ENCODE measurements at places on chromosomes 5 and 9.

DNA sequence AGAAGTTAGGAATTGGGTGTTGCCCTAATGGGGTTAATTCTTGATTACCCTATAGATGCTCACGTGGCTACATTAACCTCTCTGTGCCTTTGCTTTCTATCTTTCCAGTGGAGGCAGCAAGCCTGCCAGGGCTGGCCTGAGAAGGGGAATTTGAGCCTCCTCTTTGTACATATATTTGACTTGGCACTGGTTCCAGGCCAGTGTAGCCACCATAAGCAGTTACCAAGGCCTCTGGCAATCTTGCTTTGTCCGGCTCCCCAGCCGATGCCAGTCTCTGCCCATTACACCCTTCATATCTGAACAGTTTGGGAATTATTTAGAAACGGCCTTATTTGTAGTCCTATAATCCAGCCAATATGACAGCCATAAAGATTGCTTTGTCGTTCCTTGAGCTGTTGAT is 58.6 kb upstream of the PPARGC1B start:
- no peak for DNase-seq

DNA sequence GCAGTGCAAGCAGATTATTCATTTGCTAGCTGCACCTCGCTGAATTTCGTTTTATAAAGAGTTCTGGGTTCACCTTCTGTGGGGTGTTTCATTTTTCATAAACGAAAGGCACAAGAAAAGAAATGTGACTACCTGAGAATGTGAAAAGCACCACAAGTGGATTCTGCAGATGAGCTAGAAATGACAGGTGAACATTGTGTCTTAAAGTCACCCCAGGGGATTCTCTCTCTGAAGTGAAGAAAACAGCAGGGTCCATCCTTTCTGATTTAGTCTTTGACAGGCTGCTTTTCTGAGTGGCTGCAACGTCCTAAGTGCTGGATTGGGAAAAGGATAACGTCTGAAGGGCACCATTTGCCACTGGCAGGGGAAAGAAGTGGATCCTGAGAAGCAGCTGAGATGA is 469.3 kb downstream of the SPATA31D1 start:
- DNase-seq, result no peak

- no peak for DNase-seq
Observed at GRCh38 chr5:150618588-150619281, 21.7 kb upstream of the SYNPO start.

DNA sequence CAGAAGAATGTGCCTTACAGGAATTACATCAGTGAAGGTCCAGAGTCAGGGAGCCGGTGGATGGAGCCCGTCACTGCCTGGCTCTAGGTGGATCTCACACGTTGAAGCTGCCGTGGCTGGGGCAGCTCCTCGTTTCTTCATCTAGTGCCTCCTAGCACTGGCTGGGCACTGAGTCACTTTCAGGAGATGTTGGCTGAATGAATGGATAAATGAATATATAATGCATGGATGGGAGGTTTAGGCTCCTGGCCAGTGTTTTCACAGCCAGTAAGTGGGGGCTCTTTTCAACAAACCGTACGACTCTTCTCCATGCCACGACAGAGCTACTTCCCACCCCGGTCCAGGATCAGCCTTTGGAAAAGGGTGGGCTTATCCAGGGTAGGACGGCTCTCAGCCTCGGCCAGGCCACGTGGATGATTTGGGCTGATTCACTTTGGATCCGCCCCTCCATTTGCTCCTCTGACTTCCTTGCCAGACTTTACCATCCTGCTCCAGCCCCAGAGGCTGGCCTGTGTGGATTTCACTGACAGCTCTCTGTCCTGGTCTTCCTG is 1.3 kb upstream of the SH3PXD2B start:
- no peak for DNase-seq

DNA sequence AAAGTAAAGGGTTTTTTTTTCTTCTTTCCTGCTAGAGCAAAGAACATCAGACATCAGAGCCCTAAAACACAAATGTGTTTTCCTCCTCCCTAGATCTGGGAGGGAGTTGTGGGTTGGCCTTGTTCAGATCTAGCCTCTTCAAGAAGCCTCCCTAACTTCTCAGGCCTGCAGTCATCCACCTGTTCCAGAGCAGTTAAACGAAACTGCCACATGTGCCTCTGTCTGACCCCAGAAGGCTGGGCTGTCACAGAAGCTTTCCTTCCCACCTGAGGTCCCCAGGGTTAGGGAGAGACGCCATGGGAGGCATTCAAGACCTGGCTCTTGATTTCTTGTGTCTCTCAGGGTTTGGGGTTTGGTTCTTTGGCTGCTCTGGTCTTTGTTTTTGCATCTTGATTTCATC is 87.0 kb downstream of the DAB2IP start:
- DNase-seq, result no peak

DNA sequence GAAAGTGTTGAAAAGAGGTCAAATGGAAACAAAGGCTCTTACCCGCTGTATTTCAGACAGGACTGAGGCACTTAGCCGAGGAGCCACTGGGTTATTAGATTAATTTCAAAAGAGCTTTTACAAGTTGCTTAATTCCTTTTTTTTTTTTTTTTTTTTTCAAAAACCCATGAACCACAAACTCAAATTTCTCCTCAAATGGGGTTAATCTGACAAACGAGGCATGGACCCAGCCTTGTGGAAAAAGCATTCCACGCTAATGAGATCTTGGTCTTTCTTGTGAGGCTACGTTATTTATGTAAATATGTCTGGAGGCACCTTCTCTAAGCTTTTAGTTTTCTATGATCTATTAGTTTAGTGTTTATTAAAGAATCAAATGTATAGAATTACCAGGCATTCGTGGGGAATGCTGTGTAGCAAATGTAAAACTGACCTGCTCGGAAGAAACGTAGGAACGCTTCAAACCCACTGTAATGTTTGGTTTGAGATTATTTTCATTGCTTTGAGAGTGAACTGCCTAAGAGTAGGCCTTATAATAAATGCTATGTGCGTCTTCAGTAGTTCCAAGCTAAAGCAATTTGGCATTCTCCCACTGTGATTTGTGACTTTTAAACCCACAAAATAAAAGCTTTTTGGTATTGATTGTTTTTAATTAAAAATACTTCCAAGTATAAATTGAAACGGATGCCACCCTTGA is 134.7 kb downstream of the CDH6 start:
- no peak for DNase-seq

DNA sequence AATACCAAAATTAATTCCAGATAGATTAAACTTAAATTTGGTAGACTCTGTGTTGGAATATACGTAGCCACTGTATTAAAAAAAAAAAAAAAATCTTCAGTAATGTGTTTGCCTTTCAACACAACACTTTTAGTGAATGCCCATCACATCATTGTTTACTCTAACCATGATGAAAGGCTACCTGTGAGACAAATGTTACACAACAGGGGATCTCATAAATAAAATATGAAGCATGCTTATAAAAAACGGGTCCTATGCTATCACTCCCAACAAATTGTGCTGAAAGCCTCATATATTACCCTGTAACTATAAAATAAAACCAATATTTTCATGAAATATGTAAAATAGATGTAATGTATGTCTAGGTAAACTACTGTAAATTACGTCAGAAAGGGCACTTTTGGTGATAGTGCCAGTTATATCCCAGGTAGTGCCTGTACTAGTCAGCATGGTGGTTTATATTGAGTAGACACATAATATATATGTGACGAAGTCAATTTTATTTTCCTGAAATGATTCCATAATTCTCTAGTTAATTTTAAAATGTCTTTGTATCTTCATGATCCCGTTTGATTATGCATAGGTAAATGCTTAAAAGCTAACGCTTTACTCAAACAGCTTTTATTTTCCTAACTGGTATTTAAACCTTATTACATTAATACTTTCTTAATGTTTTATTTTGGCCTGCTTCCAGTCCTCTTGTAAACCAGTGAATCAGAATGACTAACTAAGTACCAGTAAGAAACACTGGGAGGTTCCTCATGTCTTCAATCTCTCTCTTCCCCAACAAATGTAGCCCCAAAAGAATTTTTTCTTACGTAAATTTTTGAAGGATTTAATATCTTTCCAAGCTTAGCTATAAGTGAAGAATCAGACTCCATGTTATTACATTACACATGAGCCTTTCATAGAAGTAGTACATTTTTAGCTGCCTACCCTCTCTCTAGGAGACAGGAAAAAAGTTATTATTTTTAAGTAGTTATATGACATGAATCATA is 420.3 kb downstream of the GABRG2 start:
- no peak for DNase-seq

DNA sequence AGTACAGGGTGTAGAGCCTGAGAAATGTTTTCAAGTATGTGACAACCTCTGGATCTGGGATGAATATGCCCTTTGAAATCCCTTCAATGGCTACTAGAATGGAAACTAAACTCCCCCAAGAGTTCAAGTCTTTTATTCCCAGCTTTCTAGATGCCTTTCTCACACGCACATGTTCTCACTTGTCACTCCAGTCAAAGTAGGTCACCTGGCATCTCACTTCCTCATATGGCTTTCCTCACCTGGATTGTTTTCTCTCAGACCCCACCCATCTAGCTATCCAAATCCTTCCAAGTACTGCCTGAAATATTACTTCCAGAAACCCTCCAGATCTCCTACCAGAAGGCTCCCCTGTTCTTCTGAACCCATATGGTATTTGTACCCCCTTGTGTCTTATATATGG is 615.4 kb upstream of the KLF4 start:
- DNase-seq, result no peak

- DNase-seq, result no peak
Observed at GRCh38 chr5:95445995-95446394, 54.8 kb downstream of the FAM81B start.

- DNase-seq, result no peak
Observed at GRCh38 chr9:133783331-133783731, 45.2 kb upstream of the SARDH start.

DNA sequence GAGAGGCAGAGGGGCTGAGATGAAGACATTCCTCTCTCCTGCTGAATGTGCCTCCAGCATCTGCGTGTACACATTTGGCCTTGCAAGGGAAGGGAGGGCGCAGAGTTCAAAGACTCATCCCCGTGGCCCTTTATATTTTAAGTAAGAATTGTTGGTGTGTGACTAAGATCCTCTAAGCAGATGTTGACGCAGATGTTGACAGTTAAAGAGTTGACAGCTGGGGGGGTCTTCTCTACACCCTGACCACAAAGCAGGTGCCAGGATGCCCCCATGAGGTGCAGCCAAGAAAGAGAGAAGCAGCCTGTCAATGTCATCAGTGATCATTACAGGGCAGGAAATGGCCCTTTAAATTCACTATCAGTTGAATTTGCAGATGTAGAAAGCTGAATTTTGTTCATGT is 262.9 kb downstream of the IRX1 start:
- DNase-seq, result no peak

DNA sequence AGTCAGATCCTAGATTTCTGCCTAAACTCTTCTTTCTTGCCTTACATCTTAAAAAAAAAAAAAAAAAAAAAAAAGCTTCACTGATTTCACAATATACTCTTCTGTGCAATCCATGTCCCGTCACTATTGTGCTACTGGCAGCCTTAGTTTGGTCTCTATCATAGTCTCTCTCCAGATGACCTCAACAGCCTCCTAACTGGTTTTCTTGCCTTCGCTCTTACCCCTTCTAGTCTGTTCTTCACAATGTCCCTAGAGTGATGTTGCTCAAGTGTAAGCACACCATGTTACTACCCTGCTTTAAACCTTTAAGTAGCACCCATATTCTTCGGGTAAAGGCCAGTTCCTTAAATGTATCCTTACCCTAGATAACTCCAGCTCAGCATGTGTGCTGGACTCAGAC is 25.8 kb downstream of the CD180 start:
- no peak for DNase-seq

DNA sequence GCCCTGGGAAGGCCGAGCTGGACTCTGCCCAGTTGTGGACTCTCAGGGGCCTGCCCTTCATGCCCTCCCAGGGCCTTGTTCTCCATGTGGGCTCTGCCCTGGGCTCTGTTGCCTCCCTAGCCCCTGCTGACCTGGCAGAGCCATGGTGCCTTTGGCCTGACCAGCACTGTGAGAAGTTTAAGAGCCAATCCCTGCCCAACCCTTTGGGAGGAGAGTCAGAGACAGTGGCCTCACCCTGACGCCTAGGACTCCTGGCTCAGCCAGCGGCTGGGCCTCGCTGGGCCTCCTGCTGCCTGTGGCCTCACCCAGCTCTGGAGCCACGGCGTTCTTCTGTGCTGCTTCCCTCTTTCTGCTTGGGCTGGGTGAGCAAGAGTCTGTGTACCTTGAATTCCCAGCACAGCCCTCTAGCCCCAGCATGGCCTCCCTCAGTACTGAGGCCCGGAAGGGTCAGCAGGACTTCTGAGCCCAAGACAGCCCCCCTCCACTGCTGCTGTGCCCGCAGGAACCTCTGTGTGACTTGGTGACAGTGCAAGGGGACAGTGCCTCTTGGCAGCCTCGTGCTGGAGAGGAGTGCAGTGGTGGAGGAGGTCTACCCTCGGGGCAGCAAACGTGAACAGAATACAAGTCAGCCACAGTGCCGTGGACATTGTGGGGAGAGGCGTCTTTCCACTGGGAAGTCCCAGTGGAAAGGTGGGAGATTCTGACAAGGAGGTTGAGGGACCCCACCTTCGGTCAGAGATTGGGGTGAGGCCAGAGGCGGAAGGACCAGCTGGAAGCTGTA is 97.4 kb downstream of the CACNA1B start:
- DNase-seq, result no peak

DNA sequence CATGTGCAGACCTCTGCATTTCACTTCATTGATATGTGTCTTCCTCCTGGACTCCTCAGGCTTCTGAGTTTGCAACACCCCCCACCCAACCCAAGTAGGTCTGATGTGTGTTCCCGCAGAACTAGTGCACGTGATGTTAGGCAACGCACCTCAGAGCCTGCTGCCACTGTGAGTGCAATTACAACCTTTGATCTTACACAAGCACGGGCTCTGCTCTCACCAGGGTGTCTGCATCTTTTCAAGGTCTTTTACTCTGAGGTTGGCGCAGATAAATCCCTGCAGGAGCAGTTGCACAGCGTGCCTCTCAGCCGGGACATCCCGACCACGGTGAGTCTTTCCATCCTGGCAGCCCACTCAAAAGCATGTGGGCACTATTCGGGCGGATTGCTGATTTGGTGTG is 80.1 kb downstream of the EGFLAM start:
- DNase-seq, result no peak

GRCh38 chr9:14693251-14693861 is at the start of gene ZDHHC21:
Gene ZDHHC21, minus strand, starts transcription at chr9:14693432. Its CDS starts 19,092 bp downstream, at chr9:14674340.
- peak; percentile 8 for DNase-seq

- DNase-seq, result no peak
Observed at GRCh38 chr5:140481758-140482157, 65.7 kb upstream of the EIF4EBP3 start.
